ENCODE measurements at places on chromosomes 7 and 10. TPM values are rescaled to one million over a fixed set of nuclear protein-coding genes. Genes with fewer than 3 reads are reported as not detected.
A peak's percentile ranks its signal among the peaks of the same experiment; 100 is the strongest.

DDX50 gene
- total RNA-seq, result 41.9 TPM

GRCh38 chr7:106312906-106313305 lies 28.1 kb upstream of the NAMPT start:
- H3K36me3 ChIP-seq, result no peaks in the 10 kb centered on the region
- H3K4me3 ChIP-seq, result no peak overlapping the region
- no peak for DNase-seq
- H3K27ac ChIP-seq, result no peak overlapping the region

DNA sequence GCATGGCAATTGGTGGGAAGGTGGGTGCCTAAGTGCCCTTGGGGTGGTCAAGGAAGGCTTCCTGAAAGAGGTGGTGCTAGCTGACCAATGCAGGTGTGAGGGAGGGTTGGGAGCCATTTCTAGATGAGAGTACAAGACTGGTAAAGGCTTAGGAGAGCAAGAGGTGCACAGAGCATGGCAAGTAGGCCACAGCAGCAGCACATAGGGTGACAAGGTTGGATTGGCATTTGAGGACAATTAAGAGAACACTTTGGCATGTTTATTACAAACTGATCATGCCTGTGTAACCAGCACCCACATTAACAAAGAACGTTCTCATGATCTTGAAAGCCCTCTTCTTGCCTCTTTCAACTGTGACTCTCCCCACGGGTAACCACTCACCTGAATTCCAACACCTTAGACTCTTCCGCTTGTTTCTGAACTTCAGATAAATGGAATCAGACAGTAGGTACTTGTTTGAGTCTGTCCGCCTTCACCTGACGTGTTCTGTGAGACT lies 107.6 kb downstream of the MYL10 start:
- no peak overlapping the region for H3K4me3 ChIP-seq
- DNase-seq, result peak; percentile 65
- no peaks in the 10 kb centered on the region for H3K27me3 ChIP-seq
- peaks cover 15% of the 10 kb centered on the region for H3K4me1 ChIP-seq
- H3K36me3 ChIP-seq, result no peaks in the 10 kb centered on the region

DNA sequence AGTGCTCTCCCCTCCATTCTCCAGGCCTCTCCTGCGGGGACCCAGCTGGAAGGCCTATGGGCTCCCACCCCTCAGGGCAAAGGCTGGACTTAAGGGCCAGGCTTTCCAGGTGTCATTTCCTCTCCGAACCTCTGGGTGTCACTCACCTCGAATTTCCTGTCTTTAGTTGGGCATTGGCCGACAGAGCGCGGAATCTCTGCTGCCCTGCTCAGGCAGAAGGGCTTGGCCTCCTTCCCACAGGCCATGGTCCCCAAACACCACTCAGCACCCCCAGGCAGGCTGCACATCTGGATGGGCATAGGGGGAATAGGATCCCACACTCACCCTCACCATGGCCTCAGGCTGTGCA lies 212.9 kb downstream of the CCSER2 start:
- H3K4me3 ChIP-seq, result no peak overlapping the region
- H3K4me1 ChIP-seq, result peaks cover 21% of the 10 kb centered on the region
- DNase-seq, result peak; percentile 31
- no peaks in the 10 kb centered on the region for H3K27me3 ChIP-seq

DNA sequence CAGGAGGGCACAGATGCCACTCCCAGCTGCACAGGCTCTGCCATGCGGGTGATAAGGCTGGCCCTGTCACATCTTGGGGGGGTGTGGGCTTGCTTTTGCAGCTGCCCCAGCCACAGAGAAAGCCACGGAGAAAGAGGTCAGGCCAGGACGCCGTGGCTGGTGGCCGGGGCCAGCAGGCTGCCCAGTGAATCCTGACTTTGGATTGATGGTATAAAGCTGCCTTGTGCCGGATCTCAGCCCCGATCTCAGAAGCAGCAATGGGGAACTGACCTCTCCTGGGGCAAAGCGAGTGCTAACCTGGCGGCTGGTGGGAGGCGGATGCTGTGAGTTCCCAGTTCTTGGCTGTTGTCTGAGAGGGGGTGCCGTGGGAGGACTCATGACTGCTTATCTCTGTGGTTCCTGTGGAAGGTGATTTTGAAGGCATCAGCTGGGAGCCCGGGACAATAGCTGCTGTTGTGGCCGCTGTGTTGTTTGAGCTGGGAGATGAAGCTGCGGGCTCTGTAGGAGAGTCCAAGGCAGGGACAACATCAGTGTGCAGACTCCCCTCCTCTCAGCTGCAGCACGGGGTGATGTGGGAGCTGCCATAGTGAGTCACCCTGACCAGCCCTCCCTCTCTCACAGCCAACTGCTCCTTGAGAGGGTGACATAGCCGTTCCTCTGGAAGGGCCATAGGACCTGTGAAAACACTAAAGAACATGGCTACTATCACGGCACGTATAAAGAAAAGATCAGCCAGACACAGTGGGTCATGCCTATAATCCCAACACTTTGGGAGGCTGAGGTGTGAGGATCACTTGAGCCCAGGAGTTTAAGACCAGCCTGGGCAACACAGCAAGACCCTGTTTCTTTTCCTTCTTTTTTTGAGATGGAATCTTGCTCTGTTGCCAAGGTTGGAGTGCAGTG lies 17.0 kb downstream of the IL15RA start:
- H3K4me3 ChIP-seq, result no peak overlapping the region
- no peaks in the 10 kb centered on the region for H3K36me3 ChIP-seq
- no peak overlapping the region for H3K27ac ChIP-seq
- H3K4me1 ChIP-seq, result no peaks in the 10 kb centered on the region
- no peak for DNase-seq
- no peaks in the 10 kb centered on the region for H3K27me3 ChIP-seq

SKIDA1 gene
- 3.1 TPM for total RNA-seq

- no peak overlapping the region for H3K4me3 ChIP-seq
- H3K27me3 ChIP-seq, result no peaks in the 10 kb centered on the region
- H3K27ac ChIP-seq, result no peak overlapping the region
- no peak for DNase-seq
- H3K36me3 ChIP-seq, result no peaks in the 10 kb centered on the region
These were observed 47.2 kb downstream of the NEURL1 start for GRCh38 chr10:103540722-103541121.

DNA sequence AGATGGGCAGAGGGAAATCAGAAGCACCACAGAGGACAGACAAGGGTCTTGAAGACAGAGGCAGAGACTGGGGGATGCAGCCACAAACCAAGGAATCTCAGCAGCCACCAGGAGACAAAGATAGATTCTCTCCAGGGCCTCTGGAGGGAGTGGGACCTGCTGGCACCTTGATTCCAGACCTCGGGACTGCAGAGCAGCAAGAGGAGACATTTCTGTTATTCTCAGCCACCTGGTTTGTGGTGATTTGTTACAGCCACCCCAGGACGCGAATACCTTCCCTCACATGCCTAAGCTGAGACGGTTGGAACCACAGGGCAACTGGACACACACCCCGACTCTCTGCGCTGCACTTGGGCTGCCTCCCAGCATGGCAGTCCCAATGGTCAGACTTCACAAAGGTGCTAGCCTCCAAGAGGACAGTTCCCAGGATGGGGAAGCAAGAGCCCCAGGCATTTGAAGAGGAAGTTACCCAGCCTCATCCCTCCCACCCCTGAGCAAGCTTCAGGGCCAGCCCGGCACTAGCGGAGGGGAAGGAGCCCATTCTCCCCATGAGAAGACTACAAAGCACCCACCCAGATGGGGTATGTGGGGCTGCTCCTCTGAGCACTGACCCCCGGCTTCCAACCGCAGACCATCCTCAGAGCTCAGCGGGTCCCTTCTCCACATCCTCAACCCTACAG lies 104.6 kb upstream of the INSIG1 start:
- H3K36me3 ChIP-seq, result no peaks in the 10 kb centered on the region
- no peak overlapping the region for H3K27ac ChIP-seq

DNA sequence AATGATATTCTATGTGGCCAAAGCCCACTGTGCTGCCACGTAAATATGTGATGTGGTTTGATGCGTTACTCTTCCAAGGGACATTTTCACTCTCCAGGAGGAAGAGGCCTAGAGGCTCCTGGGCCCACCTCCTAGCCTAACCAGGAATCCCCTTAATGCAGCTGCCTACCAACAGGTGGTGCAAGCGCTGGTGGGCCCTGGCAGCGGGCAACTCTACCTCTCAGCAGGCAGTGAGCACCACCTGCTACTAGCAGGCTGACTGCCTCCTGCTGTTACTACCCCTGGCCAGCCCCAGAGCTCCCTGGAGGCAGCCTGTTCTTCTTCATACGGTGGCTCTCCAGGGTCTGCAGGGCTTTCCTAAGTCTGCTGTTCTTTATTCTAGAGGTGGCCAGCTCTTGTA lies 62.8 kb downstream of the CDH23 start:
- no peaks in the 10 kb centered on the region for H3K4me1 ChIP-seq
- H3K36me3 ChIP-seq, result no peaks in the 10 kb centered on the region
- no peak overlapping the region for H3K27ac ChIP-seq
- no peak overlapping the region for H3K4me3 ChIP-seq
- no peaks in the 10 kb centered on the region for H3K27me3 ChIP-seq

- no peaks in the 10 kb centered on the region for H3K27me3 ChIP-seq
- no peak overlapping the region for H3K27ac ChIP-seq
- H3K4me1 ChIP-seq, result no peaks in the 10 kb centered on the region
- H3K4me3 ChIP-seq, result no peak overlapping the region
- no peak for DNase-seq
These were observed 176.8 kb upstream of the TBX20 start for GRCh38 chr7:35430547-35431153.

GRCh38 chr7:38127216-38128207 lies 50.5 kb upstream of the STARD3NL start:
- no peak overlapping the region for H3K27ac ChIP-seq
- H3K36me3 ChIP-seq, result no peaks in the 10 kb centered on the region
- no peak overlapping the region for H3K4me3 ChIP-seq
- no peaks in the 10 kb centered on the region for H3K4me1 ChIP-seq
- no peak for DNase-seq

GRCh38 chr7:106793015-106793975 lies 71.8 kb upstream of the PIK3CG start:
- H3K4me1 ChIP-seq, result peaks cover 3% of the 10 kb centered on the region
- DNase-seq, result no peak
- H3K36me3 ChIP-seq, result no peaks in the 10 kb centered on the region
- H3K27ac ChIP-seq, result no peak overlapping the region

ZNF503 gene
- 17.1 TPM for total RNA-seq

DNA sequence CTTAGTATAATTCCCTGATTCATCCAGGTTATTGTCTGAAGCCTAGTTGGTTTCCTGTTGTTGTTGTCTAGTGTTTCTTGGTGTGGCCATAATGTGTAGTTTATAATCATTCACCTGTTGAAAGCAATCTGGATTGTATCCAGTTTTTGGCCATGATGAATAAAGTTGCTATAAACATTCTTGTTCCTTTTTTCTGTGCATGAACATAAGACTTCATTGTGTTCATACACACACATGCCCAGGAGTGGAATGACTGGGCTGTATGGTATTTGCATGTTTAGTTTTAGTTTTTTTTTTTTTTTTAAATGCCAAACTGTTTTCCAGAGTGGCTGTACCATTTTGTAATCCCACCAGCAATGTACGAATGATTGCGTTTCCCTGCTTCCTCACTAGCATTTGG lies 349.8 kb downstream of the SDK1 start:
- H3K4me3 ChIP-seq, result no peak overlapping the region
- H3K27me3 ChIP-seq, result no peaks in the 10 kb centered on the region
- no peak for DNase-seq
- H3K36me3 ChIP-seq, result no peaks in the 10 kb centered on the region
- no peaks in the 10 kb centered on the region for H3K4me1 ChIP-seq

GRCh38 chr10:99983280-99983988 lies 26.3 kb downstream of the DNMBP start:
- no peak for DNase-seq
- H3K27ac ChIP-seq, result no peak overlapping the region
- no peak overlapping the region for H3K4me3 ChIP-seq
- peaks cover 7% of the 10 kb centered on the region for H3K4me1 ChIP-seq
- no peaks in the 10 kb centered on the region for H3K36me3 ChIP-seq

PITX3 gene
- 0.45 TPM for total RNA-seq

GRCh38 chr10:79387466-79387973 lies 40.3 kb downstream of the PPIF start:
- H3K27ac ChIP-seq, result no peak overlapping the region
- no peaks in the 10 kb centered on the region for H3K27me3 ChIP-seq
- peaks cover 6% of the 10 kb centered on the region for H3K4me1 ChIP-seq
- no peak for DNase-seq
